ENCODE measurements at places on chromosomes 3 and 15.

GRCh38 chr15:45631776-45632175 is 3.1 kb upstream of the SQOR start:
- DNase-seq = no peak

DNA sequence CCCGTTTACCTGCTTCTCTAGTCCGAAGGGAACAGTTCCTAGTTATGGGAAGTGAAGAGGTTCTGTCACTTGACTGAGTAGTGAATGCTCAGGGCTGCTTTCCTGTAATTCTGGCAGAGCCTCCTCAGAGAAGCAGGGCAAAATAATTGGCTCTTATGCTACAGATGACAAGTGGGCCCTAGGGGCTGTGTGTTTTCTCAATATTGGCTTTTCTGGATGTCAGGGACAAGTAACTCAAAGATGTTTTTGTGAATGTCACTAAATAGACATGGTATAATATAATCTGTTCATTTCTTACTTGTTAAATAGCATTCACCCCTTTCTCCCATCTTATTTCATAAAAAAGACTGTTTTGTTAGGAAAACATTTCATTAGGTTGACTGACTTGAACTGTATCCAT is 40.1 kb downstream of the SGO1 start:
- no peak for DNase-seq

DNA sequence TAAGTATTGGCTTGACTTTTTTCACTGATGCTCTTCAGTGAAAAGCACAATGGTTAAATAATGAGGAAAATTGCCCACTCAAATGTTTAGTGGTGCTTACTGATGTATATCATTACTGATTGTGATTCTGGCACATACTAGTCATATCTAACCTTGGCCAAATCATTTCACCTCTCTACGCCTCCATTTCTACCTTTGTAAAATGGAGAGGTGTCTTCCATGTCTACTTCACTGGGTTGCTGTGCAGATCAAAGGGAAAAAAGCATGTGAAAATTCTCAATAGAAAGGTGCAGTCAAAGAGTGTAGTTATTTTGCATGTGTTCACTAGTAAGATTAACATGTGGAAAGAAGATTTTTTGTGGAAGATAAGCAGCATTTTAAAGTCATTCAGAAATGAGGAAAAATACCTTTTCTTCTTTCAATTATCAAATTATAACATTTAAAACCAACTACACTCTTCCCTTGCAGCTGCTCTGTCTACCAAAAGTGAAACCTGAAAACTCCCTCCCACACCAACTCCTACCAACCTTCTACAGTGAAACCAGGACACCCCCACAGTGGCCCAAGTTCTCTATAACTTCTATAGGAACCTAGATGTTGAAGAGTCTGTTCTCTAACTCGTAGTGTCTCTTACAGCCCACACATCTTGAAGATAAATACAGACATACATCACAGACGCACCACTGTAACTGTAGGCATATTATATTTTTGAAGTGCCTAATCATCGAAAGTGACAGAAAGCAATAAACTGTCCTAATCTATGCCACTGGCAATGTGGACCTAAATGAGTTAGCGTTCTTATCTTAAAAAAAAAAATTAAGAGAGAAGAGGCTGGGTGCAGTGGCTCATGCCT is 1.4 kb downstream of the CD200R1 start:
- no peak for DNase-seq

DNA sequence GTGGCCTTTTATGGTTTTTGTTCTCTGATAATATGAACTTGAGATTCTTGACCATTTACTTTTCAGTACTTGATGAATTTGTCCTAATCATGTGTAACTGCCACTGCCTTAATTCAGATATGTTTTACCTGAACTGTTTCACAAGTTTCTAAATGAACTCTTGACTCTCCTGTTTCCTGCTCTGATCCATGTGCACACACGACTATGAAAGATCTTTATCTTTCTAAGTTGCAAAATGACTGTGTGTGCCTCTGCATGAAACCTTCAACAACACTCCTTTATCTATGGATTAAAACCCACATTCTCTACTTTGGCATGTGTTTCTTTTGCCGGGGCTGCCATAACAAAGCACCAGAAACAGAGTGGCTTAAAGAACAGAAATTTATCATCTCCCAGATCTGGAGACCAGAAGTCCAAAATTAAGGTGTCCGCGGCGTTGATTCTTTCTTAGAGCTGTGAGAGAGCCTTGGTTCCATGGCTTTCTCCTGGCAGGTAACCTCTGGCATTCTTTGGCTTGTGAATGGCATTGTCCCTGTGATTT is 275.0 kb downstream of the ADAMTSL3 start:
- DNase-seq = no peak

GRCh38 chr15:98160236-98160635 is 199.7 kb downstream of the ARRDC4 start:
- DNase-seq = no peak

DNA sequence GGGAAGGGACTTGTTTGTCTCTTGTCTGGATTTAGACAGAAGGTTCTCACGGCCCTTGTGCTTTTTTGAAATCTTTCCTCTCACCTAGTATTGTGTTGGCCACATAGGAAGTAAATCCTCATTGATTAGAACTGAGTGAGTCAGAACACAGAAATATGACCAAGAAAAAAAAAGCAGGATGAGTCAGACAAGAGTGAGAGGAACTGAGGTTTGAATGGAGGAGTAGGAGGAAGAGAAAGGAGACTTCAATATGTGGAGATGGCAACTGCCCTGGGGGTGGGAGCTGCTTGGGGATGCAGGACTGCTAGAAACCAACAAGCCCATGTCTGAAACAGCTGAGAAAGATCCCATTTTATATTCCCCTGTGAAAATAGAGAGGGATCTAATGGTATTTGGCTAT is 194.1 kb upstream of the ZBTB20 start:
- DNase-seq = no peak

DNA sequence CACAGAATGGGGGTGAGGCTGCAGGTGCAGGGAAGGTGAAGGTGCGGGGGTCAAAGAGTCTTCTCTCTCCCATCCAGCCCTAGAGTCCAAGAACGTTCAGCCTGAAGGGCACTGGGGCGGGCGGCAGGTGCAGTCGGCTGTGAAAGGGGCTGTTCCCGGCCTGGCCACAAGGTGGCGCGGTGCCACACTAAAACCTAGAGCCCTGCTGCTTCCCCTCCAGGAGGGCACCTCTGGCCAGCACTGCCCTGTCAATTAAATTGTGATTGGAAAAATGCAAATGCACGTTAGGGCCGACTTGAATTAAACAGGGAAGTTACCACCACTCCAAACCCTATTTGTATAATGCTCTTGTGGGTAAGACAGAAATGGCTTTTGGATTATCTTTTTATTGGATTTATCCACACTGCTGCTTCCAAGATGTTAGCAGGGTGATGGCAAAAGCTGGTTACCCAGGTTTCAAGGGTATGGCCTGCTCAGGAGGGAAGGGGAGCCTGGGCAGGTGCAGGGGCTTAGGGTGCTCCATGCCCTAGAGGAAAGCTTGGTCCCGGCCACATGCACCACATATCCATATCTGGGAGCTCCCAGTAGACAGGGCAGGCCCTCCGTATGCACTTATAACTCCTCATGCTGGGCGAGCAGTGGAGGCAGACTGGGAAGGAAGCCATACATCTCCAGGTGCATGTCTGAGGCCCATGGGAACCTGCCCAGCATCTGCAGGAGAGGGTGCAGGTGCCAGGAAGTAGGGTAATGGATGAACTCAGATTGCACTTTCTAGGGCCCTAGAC is 119.8 kb downstream of the ADCY5 start:
- DNase-seq = peak; percentile 19

- peak; percentile 94 for DNase-seq
These were observed 4.2 kb upstream of the WNT5A start for GRCh38 chr3:55491296-55491816.

GRCh38 chr15:25775317-25775912 is 87.7 kb downstream of the ATP10A start:
- DNase-seq = no peak

DNA sequence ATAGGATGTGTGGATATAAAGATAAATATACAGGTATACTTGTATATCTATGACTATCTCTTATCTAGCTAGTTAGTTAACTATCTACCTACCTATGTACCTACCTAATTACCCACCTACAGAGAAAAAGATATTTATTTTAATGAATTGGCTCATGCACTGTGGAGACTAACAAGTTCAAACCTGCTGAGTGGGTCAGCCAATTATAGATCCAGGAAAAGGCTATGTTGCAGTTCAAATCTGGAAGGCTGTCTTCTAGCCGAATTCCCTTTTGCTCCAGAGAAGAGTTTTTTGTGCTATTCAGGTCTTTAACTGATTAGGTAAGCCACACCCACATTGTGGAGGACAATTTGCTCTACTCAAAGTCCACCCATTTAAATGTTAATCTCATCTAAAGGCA is 335.0 kb downstream of the GRM7 start:
- no peak for DNase-seq

Data from HS-27A (cell line).